Thoracic aorta (tissue), 2 donors: ENCODE measurements at places on chromosomes 6 and 20.

DNA sequence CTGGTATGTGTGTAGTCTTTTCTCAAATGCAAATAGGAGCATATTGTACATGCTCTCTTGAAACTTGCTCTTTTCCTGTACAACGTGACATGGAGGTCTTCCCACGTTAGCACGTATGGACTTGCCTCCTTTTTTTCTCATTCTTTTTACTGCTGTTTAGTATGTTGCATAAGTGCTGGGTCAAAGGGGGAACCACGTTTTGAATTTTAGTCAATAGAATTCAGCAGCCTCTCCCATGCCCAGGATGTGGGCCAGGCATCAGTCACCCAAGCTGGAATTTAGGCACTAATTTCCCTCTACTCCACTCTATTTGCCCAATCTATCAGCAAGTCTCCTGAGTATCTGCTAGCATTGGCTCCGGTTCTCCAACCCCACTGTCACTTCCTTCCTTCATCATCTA is 41.5 kb upstream of the RNF24 start:
- no peak for DNase-seq

DNA sequence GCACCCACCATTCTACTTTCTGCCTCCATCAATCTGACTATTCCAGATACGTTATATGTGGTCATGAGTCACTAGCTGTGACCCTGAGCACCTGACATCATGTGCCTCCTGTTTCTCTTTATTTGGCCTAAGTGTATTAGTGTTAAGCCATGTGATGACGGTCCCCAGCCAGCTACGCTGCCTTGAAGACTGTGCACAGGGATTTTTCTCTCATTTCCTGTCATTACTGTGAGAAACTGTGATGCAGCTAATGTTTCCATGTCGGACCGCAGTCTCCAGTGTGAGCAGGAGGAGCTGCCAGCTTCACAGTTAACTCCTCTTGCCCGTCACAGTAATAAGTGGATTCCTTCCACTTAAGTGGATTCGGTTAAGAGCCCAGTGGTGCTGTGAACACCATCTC is 9.9 kb upstream of the SPATS1 start:
- DNase-seq: no peak

DNA sequence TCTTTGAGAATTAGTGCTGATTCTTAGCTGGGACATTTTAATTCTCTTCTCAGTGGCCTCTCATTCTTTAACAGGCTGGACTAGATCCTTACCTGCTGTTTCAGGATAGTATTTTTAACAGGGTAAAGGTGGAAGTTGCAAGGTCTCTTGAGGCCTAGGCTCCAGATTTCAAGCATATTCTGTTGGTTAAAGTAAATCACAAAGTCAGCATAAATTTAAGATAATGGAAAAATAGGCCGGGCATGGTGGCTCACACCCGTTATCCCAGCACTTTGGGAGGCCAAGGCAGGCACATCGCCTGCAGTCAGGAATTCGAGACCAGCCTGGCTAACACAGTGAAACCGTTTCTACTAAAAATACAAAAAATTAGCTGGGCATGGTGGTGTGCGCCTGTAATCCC is 1149.0 kb downstream of the EPHA7 start:
- DNase-seq: no peak

GRCh38 chr6:137588472-137588871 is 94.3 kb upstream of the OLIG3 start:
- DNase-seq: no peak

GRCh38 chr6:158184608-158185007 is 16.5 kb downstream of the GTF2H5 start:
- DNase-seq: no peak
